ENCODE measurements at places on chromosomes 6 and 20.

- no peak overlapping the region for H3K27ac ChIP-seq
- H3K27me3 ChIP-seq = no peaks in the 10 kb centered on the region
- peaks cover 5% of the 10 kb centered on the region for H3K36me3 ChIP-seq
- H3K4me1 ChIP-seq = peaks cover 14% of the 10 kb centered on the region
Observed at GRCh38 chr6:88704980-88705379, 258.4 kb downstream of the RNGTT start.

- H3K27me3 ChIP-seq = no peaks in the 10 kb centered on the region
- DNase-seq = no peak
- H3K27ac ChIP-seq = no peak overlapping the region
- H3K36me3 ChIP-seq = no peaks in the 10 kb centered on the region
Observed at GRCh38 chr6:12476484-12476883, 186.3 kb downstream of the EDN1 start.

DNA sequence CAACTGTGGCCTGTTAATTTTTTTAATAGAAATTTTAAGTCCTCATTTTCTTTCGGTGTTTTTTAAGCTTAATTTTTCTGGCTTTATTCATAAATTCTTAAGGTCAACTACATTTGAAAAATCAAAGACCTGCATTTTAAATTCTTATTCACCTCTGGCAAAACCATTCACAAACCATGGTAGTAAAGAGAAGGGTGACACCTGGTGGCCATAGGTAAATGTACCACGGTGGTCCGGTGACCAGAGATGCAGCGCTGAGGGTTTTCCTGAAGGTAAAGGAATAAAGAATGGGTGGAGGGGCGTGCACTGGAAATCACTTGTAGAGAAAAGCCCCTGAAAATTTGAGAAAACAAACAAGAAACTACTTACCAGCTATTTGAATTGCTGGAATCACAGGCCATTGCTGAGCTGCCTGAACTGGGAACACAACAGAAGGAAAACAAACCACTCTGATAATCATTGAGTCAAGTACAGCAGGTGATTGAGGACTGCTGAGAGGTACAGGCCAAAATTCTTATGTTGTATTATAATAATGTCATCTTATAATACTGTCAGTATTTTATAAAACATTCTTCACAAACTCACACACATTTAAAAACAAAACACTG is 10.1 kb downstream of the HFE start:
- no peak overlapping the region for H3K4me3 ChIP-seq
- H3K27ac ChIP-seq = no peak overlapping the region
- H3K27me3 ChIP-seq = peaks cover 21% of the 10 kb centered on the region
- no peaks in the 10 kb centered on the region for H3K36me3 ChIP-seq

GRCh38 chr6:45483021-45483420 is 105.3 kb upstream of the SUPT3H start:
- peak overlapping the region; percentile 30 for H3K27ac ChIP-seq
- H3K4me1 ChIP-seq = peaks cover 68% of the 10 kb centered on the region
- H3K27me3 ChIP-seq = no peaks in the 10 kb centered on the region
- peaks cover 76% of the 10 kb centered on the region for H3K36me3 ChIP-seq
- DNase-seq = no peak

GRCh38 chr6:161618831-161619454 is 345.1 kb upstream of the AGPAT4 start:
- no peaks in the 10 kb centered on the region for H3K36me3 ChIP-seq
- no peak overlapping the region for H3K27ac ChIP-seq
- H3K27me3 ChIP-seq = peaks cover 2% of the 10 kb centered on the region
- no peaks in the 10 kb centered on the region for H3K4me1 ChIP-seq

DNA sequence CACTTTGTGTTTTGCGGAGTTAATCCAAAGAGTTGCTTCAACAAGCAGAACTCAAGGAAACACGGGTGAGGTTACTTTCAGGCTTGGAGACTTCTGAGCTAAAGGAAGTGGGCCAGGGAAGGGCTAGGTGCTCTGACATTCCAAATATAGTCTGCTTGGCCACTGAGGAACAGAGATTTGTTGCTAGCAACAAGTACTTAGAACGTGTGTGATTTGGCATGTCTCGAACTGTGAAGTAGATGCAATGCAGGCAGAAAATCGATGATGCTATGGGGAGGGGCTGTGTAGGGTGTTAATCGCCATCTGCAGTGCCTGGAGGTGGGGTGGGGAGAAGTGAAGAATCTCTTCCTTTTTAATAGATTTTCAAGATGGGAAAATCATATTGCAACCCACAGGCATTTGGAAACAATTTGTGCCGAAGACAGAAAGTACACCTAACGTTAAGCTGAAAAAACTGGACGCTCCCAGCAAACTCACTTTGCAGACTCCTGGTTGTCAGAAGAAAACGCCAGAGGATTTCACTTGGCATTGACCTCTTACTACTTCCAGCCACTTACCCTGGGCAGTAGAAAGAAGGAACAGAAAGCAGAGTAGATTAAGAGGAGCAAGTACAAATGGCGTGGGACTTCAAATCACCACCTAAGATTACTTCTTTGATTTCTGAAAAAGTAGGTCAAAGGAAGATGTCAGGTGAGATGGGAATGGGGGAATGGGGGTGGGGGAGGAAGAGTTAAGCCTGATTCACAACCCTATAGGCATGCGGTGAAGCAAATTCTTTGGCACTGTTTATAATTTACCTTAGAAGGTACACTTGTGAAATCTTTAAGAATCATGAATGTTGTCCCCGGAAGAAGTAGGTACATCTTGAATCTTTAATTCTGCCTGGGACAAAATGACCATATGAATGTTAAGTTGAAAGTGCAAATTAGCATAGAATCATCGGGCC is 314.1 kb downstream of the CD83 start:
- H3K4me3 ChIP-seq = no peak overlapping the region
- H3K4me1 ChIP-seq = peaks cover 15% of the 10 kb centered on the region
- no peak for DNase-seq
- no peaks in the 10 kb centered on the region for H3K27me3 ChIP-seq
- peaks cover 3% of the 10 kb centered on the region for H3K36me3 ChIP-seq

- no peaks in the 10 kb centered on the region for H3K27me3 ChIP-seq
- H3K4me1 ChIP-seq = no peaks in the 10 kb centered on the region
- H3K4me3 ChIP-seq = no peak overlapping the region
- H3K36me3 ChIP-seq = no peaks in the 10 kb centered on the region
Observed at GRCh38 chr6:143163621-143164020, 102.9 kb downstream of the AIG1 start.

GRCh38 chr6:130140084-130140483 is 82.7 kb downstream of the SAMD3 start:
- H3K4me3 ChIP-seq = no peak overlapping the region
- no peak for DNase-seq
- H3K4me1 ChIP-seq = peaks cover 53% of the 10 kb centered on the region
- H3K27me3 ChIP-seq = no peaks in the 10 kb centered on the region
- peaks cover 64% of the 10 kb centered on the region for H3K36me3 ChIP-seq
- H3K27ac ChIP-seq = no peak overlapping the region

DNA sequence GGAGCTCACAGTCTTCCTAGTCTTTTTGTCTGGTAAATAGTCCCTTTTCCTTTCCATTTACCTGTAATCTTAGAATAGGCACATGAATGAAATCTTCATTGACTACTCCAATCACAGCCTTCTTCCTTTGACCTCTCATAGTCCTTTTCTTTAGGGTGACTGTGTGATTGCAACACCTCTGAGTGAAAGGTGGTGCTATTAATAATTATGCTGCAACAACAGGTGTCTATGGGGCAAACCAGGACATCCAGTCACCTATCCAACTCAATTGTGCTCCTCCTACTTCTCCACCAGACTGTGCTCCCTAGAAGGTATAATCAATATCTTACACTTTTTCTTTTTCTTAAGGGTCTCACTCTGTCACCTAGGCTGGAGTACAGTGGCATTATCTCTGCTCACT is 29.4 kb downstream of the RIPOR2 start:
- H3K4me1 ChIP-seq = peaks cover 54% of the 10 kb centered on the region
- H3K27ac ChIP-seq = no peak overlapping the region
- peaks cover 59% of the 10 kb centered on the region for H3K36me3 ChIP-seq
- no peak overlapping the region for H3K4me3 ChIP-seq
- H3K27me3 ChIP-seq = no peaks in the 10 kb centered on the region

GRCh38 chr6:160455541-160456213 is 107.5 kb downstream of the SLC22A3 start:
- H3K4me3 ChIP-seq = no peak overlapping the region
- H3K27ac ChIP-seq = no peak overlapping the region
- peak; percentile 56 for DNase-seq
- peaks cover 19% of the 10 kb centered on the region for H3K27me3 ChIP-seq
- H3K36me3 ChIP-seq = peaks cover 11% of the 10 kb centered on the region

GRCh38 chr6:49978332-49979226 is 9.2 kb upstream of the DEFB113 start:
- H3K27me3 ChIP-seq = no peaks in the 10 kb centered on the region
- H3K36me3 ChIP-seq = no peaks in the 10 kb centered on the region
- no peak for DNase-seq
- H3K4me1 ChIP-seq = peaks cover 19% of the 10 kb centered on the region
- H3K4me3 ChIP-seq = peak overlapping the region; percentile 64

DNA sequence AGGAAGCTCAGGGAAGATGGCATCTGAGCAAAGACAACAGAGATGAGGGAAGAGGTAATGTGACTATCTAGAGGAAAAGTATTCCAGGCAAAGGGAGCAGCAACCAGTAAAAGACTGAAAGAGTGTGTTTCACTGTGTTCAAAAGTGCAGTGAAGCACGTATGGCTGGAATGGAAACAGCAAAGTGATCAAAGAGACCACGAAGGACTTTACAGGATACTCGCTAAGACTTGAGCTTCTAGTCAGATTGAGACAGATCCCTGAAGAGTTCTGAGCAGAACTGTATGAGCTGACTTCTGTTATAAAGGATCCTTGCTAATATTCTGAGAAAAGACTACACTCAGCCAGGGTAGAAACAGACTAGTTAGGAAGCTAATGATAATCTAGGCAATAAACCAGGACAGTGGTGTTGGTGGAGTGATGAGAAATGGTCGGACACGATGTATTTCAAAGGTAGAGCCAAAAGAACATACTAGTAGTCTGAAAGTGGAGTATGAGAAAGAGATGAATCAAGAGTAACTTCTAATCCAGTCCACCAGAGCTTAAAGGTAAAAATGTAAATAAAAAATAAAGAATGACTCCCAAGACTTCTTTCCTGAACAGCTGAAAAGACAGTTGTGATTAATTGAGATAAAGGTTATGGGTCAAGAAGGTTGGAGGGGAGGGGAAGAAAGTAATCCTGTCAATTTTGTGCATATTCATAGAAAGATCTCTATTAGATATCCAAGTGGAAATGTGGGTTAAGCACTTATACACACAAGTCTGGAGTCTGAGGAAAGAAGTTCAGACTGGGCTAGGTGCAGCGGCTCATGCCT is 14.2 kb downstream of the SEC63 start:
- peak overlapping the region; percentile 40 for H3K27ac ChIP-seq
- no peak for DNase-seq
- H3K4me1 ChIP-seq = peaks cover 19% of the 10 kb centered on the region
- no peaks in the 10 kb centered on the region for H3K27me3 ChIP-seq
- peaks cover 33% of the 10 kb centered on the region for H3K36me3 ChIP-seq
- no peak overlapping the region for H3K4me3 ChIP-seq

GRCh38 chr6:1068068-1068467 is 243.8 kb upstream of the FOXQ1 start:
- H3K4me1 ChIP-seq = no peaks in the 10 kb centered on the region
- DNase-seq = no peak
- H3K27ac ChIP-seq = no peak overlapping the region
- H3K4me3 ChIP-seq = no peak overlapping the region

DNA sequence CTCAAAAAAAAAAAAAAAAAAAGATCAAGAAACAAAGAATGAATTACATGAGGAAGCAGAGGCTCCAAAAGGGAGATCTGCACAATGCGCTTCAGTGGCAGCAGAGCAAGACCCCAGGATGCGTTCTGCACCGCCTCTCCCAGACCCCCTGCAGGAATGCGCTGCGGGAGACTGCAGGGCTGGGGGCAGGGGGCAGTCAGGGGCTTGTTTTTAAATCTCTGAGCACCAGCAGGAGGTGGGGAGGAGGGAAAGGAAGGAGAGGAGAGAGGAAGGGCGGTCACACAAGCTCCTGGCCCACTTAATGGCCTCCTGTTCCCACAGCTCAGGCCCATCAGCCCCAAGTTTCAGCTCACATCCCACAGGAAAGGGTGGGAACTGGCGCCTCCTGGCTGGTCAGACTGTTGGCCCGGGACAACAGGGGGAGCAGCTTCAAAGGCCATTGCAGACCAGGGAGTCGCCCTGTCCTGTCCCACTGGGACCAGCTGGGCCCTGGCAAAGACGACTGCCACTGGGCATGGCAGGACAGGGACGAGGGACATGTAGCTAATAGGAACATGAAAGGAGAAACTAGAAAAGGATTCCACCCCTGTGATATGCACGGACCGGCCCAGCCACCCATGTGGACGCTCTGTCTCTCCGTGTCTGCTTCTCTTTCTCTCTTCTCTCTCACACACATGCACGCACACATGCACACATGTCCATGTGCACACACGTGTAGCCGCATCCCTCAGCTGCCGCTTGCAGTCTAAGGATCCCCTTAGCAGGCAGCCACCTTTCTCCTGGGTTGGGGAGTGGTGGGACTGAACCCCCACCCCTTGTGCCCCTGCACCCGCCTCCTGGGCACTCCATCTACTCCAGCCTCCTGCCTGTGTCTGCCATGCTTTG is 34.7 kb downstream of the TFEB start:
- DNase-seq = no peak
- no peaks in the 10 kb centered on the region for H3K4me1 ChIP-seq
- no peaks in the 10 kb centered on the region for H3K36me3 ChIP-seq
- H3K4me3 ChIP-seq = no peak overlapping the region
- H3K27ac ChIP-seq = no peak overlapping the region

DNA sequence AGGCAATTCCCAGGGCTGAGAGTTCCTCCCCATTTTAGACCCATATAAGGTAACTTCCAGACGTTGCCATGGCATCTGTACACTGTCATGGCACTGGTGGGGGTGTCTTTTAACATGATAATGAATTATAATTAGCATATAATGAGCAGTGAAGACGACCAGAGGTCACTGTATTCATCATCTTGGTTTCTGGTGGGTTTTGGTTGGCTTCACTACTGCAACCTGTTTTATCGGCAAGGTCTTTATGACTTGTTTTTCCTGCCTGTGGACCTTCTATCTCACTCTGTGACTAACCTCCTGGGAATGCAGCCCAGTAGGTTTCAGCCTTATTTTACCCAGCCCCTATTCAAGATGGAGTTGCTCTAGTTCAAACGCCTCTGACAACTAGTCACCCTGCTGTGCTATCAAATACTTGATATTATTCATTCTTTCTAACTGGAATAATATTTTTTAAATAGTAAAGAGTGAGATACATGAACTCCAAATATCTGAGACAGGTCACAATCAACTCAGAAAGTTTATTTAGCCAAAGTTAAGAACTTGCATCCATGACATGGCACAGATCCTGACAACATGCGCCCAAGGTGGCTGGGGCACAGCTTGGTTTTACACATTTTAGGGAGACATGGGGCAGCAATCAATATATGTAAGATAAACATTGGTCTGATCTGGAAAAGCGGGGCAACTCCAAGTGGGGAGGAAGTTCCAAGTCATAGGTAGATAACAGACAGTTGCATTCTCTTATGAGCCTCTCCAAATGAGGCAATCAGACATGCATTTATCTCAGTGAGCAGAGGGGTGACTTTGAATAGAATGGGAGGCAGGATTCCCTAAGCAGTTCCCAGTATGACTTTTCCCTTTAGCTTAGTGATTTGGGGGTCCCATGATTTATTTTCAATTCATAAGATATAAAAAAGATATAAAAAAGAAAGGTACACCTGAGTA is 1.2 kb upstream of the UFL1 start:
- no peak for DNase-seq
- H3K4me3 ChIP-seq = peak overlapping the region; percentile 99
- peaks cover 7% of the 10 kb centered on the region for H3K36me3 ChIP-seq
- peaks cover 12% of the 10 kb centered on the region for H3K4me1 ChIP-seq

All from activated T-helper 2 cell treated with anti-CD3 and anti-CD28 coated beads, Interferon-gamma antibody, Interleukin-2, Interleukin-4, amounts not matched to agents 10 μg/mL and 5 μg/mL and 100 μg/mL, durations not matched to agents 14 hours and 24 hours and 36 hours (primary cell).